ENCODE measurements at places on chromosomes 7 and 10. TPM values are rescaled to one million over a fixed set of nuclear protein-coding genes. Genes with fewer than 3 reads are reported as not detected.

Gene ZNF488
- total RNA-seq, result 0.09 TPM

Gene DUS4L
- 8.4 TPM for total RNA-seq

Gene GBX1
- not detected for total RNA-seq

Gene INTS15
- total RNA-seq, result 26.7 TPM

Gene LMOD2
- not detected for total RNA-seq

Gene VGF
- 0.38 TPM for total RNA-seq

Gene UCMA
- total RNA-seq, result not detected

Gene UBN2
- total RNA-seq, result 22.2 TPM

Gene CLDN12
- 43.8 TPM for total RNA-seq

- DNase-seq, result peak; percentile 66
- H3K36me3 ChIP-seq, result no peaks in the 10 kb centered on the region
- peaks cover 43% of the 10 kb centered on the region for H3K4me1 ChIP-seq
- H3K4me3 ChIP-seq, result no peak overlapping the region
- peak overlapping the region; percentile 82 for H3K27ac ChIP-seq
Observed at GRCh38 chr10:3805201-3805790, 20.3 kb upstream of the KLF6 start.

DNA sequence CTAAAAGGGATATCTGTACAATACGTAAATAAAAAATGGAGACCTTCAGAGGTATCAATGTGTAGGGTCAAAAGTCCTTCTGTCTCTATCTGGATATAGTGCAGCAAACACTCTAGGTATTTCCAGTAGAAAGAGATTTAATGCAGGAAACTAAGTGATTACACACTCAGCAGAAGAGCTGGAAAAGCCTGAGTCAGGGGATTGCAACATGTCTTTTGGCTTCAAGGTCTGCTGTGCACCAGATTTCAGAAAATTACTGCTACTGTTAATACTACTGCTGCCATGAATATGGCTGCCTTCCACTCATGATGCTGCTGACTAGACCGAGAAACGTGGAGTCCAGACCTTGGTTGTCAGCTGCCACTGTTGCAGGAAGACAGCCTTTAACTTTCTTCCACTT is 94.9 kb upstream of the DLX6 start:
- H3K4me3 ChIP-seq, result no peak overlapping the region

DNA sequence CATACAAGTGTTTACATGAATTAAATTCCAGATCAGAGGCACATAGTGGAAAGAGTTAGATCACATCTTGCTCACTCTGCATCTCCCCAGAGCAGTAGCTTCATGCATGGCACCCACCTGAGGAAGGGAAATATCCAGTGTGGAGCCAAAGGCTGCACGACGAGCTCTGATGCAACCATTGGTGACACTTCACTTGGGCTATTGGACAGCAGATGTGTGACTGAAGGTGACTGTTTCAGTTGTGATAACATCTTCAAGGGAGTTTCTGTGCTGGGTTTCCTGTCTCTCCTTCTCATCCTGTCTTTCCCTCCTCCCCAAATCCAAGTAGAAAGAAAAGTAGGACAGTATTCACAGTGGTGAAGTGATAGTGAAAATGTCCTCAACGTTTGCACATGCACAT is 115.0 kb downstream of the TAF3 start:
- no peak overlapping the region for H3K27ac ChIP-seq
- no peak for DNase-seq
- H3K4me1 ChIP-seq, result peaks cover 6% of the 10 kb centered on the region
- no peaks in the 10 kb centered on the region for H3K27me3 ChIP-seq

- no peak overlapping the region for H3K27ac ChIP-seq
- no peak for DNase-seq
- no peaks in the 10 kb centered on the region for H3K36me3 ChIP-seq
- no peaks in the 10 kb centered on the region for H3K4me1 ChIP-seq
- no peaks in the 10 kb centered on the region for H3K27me3 ChIP-seq
- H3K4me3 ChIP-seq, result no peak overlapping the region
Observed at GRCh38 chr7:14762561-14762960, 140.0 kb downstream of the DGKB start.

GRCh38 chr7:82098414-82098813 is 328.6 kb upstream of the HGF start:
- no peaks in the 10 kb centered on the region for H3K27me3 ChIP-seq
- no peak for DNase-seq
- no peaks in the 10 kb centered on the region for H3K4me1 ChIP-seq
- no peak overlapping the region for H3K4me3 ChIP-seq
- H3K27ac ChIP-seq, result no peak overlapping the region
- no peaks in the 10 kb centered on the region for H3K36me3 ChIP-seq

DNA sequence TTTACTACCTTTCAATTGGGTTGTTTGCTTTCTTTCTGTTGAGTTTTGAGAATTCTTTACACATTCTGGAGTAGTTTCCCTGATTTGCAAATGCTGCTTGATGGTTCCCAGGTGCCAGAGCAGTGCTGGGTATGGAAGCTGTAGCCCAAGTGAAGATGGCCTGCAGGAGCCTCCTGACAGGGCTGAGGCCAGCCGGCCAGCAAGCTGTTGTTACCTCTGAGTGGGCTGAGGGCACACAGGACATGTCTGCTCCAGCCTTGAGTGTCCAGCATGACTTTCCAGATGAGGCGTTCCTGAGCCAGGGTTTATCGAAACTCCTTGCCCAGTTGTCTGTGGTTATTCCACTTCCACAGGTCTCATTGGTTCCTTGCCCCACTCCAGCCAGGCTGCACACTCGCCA is 164.6 kb upstream of the TNS3 start:
- DNase-seq, result no peak
- H3K36me3 ChIP-seq, result no peaks in the 10 kb centered on the region
- no peaks in the 10 kb centered on the region for H3K27me3 ChIP-seq
- no peak overlapping the region for H3K4me3 ChIP-seq
- no peaks in the 10 kb centered on the region for H3K4me1 ChIP-seq

DNA sequence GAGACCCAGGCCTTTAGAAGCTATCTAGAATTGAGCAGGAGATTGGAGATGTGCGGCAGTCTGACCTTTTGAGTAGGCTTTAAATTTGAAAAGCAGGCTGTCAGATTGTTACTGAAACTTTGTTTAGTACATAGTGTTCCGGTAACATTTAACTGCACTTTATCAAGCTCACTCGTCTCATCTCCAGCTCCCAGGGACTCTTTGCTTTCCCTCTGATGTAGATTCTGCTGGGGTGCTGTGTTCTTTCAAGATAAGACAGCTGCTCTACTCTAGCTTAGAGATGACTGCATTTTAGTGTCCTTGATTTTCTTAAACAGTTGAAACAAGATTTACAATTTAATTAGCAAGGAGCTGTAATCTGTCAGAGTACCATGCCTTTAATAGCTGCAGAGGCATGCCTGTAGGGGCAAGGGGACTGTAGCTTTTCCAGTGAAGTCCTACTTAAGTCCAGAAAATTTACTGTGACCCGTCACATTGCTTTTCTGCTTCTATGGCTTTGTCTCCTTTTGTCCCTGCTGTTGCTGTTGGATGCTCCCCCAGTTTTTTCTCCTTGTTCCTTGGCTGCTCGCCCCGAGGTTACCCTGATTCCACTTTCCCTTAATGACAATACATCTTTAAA is 56.4 kb upstream of the MTPN start:
- DNase-seq, result peak; percentile 88
- no peak overlapping the region for H3K27ac ChIP-seq
- H3K4me3 ChIP-seq, result no peak overlapping the region
- no peaks in the 10 kb centered on the region for H3K4me1 ChIP-seq

- H3K4me3 ChIP-seq, result no peak overlapping the region
- no peak overlapping the region for H3K27ac ChIP-seq
Observed at GRCh38 chr7:4883033-4883371, 514 bp downstream of the RADIL start.

- H3K27me3 ChIP-seq, result no peaks in the 10 kb centered on the region
- no peaks in the 10 kb centered on the region for H3K4me1 ChIP-seq
- H3K4me3 ChIP-seq, result no peak overlapping the region
- no peaks in the 10 kb centered on the region for H3K36me3 ChIP-seq
- no peak for DNase-seq
Observed at GRCh38 chr7:82741493-82741892, 297.9 kb upstream of the CACNA2D1 start.

GRCh38 chr10:34346516-34347100 is 468.5 kb downstream of the PARD3 start:
- DNase-seq, result no peak
- H3K27me3 ChIP-seq, result no peaks in the 10 kb centered on the region
- no peaks in the 10 kb centered on the region for H3K4me1 ChIP-seq
- no peaks in the 10 kb centered on the region for H3K36me3 ChIP-seq
- H3K27ac ChIP-seq, result no peak overlapping the region

GRCh38 chr10:52539463-52539862 is 225.4 kb downstream of the DKK1 start:
- H3K27ac ChIP-seq, result no peak overlapping the region
- no peak for DNase-seq
- no peaks in the 10 kb centered on the region for H3K4me1 ChIP-seq

GRCh38 chr7:122887848-122888247 is 1.6 kb upstream of the CADPS2 start:
- no peaks in the 10 kb centered on the region for H3K36me3 ChIP-seq
- no peaks in the 10 kb centered on the region for H3K27me3 ChIP-seq
- DNase-seq, result no peak
- H3K4me1 ChIP-seq, result peaks cover 14% of the 10 kb centered on the region
- H3K27ac ChIP-seq, result no peak overlapping the region
- H3K4me3 ChIP-seq, result no peak overlapping the region

- H3K4me1 ChIP-seq, result no peaks in the 10 kb centered on the region
- H3K27ac ChIP-seq, result no peak overlapping the region
- H3K4me3 ChIP-seq, result no peak overlapping the region
- DNase-seq, result no peak
- no peaks in the 10 kb centered on the region for H3K36me3 ChIP-seq
Observed at GRCh38 chr10:75246506-75246905, 10.7 kb upstream of the COMTD1 start.

GRCh38 chr7:144728551-144728950 is 107.3 kb downstream of the TPK1 start:
- no peaks in the 10 kb centered on the region for H3K27me3 ChIP-seq
- H3K36me3 ChIP-seq, result no peaks in the 10 kb centered on the region
- H3K4me3 ChIP-seq, result no peak overlapping the region
- peaks cover 2% of the 10 kb centered on the region for H3K4me1 ChIP-seq

GRCh38 chr10:95693071-95693667 is 558 bp downstream of the TCTN3 start:
- peak overlapping the region; percentile 99 for H3K4me3 ChIP-seq
- no peak for DNase-seq
- H3K27ac ChIP-seq, result peak overlapping the region; percentile 62
- no peaks in the 10 kb centered on the region for H3K4me1 ChIP-seq

DNA sequence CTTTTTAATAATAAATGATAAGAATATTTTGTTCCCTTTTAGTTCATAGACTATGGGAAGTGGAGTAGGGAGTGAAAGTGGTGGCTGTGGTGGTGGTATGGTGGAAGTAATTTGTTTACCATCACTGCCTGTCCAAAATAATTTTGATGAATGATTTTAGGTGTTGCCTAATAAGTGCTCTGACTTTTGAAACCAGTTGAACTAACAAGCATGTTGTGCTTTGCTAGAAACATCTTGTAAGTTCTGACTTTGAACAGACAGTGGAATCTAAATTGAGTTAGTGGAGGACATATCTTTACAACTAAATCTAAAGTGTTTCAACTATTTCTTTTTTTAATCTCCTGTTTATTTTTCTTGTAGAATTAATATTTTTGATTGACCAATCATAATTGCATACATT is 49.7 kb downstream of the ZEB1 start:
- H3K36me3 ChIP-seq, result no peaks in the 10 kb centered on the region
- no peak for DNase-seq
- no peak overlapping the region for H3K4me3 ChIP-seq
- H3K27me3 ChIP-seq, result no peaks in the 10 kb centered on the region
- H3K4me1 ChIP-seq, result no peaks in the 10 kb centered on the region
- no peak overlapping the region for H3K27ac ChIP-seq

DNA sequence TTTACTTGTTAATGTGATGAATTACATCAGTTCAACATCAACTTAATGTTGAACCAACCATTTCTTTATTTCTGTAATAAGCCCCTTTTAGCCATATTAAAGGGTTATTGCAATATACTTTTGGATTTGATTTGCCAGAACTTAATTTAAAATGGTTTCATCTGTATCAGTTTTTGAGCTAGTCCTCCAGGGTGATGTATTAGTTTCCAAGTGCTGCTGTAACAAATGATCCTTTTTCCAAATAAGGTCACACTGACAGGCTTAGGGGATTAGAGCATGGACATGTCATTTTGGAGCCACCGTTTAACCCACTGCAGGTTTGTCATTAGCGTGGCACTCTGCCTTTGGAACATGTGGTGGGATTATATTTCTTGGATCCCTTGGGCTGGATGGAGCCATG is 244.8 kb upstream of the PLPP4 start:
- no peaks in the 10 kb centered on the region for H3K4me1 ChIP-seq
- H3K27me3 ChIP-seq, result no peaks in the 10 kb centered on the region
- no peak for DNase-seq
- no peak overlapping the region for H3K4me3 ChIP-seq

- H3K36me3 ChIP-seq, result peaks cover 11% of the 10 kb centered on the region
- no peaks in the 10 kb centered on the region for H3K27me3 ChIP-seq
- no peak overlapping the region for H3K4me3 ChIP-seq
- DNase-seq, result no peak
- no peak overlapping the region for H3K27ac ChIP-seq
Observed at GRCh38 chr7:139574618-139575337, 51.3 kb downstream of the CLEC2L start.

GRCh38 chr7:22671177-22671879 is 55.7 kb upstream of the IL6 start:
- DNase-seq, result no peak
- H3K36me3 ChIP-seq, result no peaks in the 10 kb centered on the region
- no peak overlapping the region for H3K27ac ChIP-seq
- H3K4me1 ChIP-seq, result no peaks in the 10 kb centered on the region

- no peak overlapping the region for H3K4me3 ChIP-seq
- no peak overlapping the region for H3K27ac ChIP-seq
- no peaks in the 10 kb centered on the region for H3K36me3 ChIP-seq
Observed at GRCh38 chr7:45456747-45457524, 117.2 kb upstream of the ADCY1 start.

- no peaks in the 10 kb centered on the region for H3K27me3 ChIP-seq
- H3K4me3 ChIP-seq, result no peak overlapping the region
- no peaks in the 10 kb centered on the region for H3K4me1 ChIP-seq
- H3K36me3 ChIP-seq, result no peaks in the 10 kb centered on the region
- DNase-seq, result no peak
Observed at GRCh38 chr10:58350619-58351323, 16.0 kb downstream of the UBE2D1 start.

DNA sequence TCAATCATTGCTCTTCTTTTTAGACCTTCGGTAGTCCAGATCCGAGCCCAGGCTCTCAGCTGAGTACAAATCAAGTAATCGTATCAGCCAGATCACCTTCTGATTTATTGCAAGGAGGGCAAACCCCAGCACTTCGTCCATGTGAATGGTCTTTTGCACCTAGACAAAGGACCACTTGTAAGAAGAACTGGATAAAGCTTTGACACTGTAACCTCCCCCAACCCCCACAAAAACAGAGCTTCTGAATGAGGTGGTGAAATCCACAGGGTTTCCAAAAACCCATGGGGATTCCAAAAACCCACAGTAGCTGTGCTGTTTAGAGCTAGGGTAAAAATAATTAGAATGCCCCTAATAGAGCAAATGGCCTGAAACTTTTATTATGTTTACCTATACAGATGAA is 148.8 kb upstream of the ODAD2 start:
- H3K4me3 ChIP-seq, result no peak overlapping the region
- DNase-seq, result peak; percentile 28
- H3K4me1 ChIP-seq, result no peaks in the 10 kb centered on the region

- H3K36me3 ChIP-seq, result no peaks in the 10 kb centered on the region
- no peak for DNase-seq
- no peak overlapping the region for H3K4me3 ChIP-seq
- no peaks in the 10 kb centered on the region for H3K27me3 ChIP-seq
Observed at GRCh38 chr7:114356133-114356532, 58.5 kb upstream of the FOXP2 start.

GRCh38 chr10:26029858-26030257 is 95.8 kb downstream of the MYO3A start:
- no peaks in the 10 kb centered on the region for H3K4me1 ChIP-seq
- H3K27ac ChIP-seq, result no peak overlapping the region
- H3K36me3 ChIP-seq, result no peaks in the 10 kb centered on the region
- no peak overlapping the region for H3K4me3 ChIP-seq
- no peak for DNase-seq
- no peaks in the 10 kb centered on the region for H3K27me3 ChIP-seq

Measured in kidney (tissue), 22 donors.